ENCODE measurements at places on chromosomes 7 and 10. TPM values are rescaled to one million over a fixed set of nuclear protein-coding genes. Genes with fewer than 3 reads are reported as not detected.

SPDYE8 gene
- total RNA-seq = not detected

AQP1 gene
- 680 TPM for total RNA-seq

SPDYE6 gene
- not detected for total RNA-seq

CRCP gene
- total RNA-seq = 27.1 TPM

MMD2 gene
- not detected for total RNA-seq
